ENCODE measurements at places on chromosomes 16 and 17.

DNA sequence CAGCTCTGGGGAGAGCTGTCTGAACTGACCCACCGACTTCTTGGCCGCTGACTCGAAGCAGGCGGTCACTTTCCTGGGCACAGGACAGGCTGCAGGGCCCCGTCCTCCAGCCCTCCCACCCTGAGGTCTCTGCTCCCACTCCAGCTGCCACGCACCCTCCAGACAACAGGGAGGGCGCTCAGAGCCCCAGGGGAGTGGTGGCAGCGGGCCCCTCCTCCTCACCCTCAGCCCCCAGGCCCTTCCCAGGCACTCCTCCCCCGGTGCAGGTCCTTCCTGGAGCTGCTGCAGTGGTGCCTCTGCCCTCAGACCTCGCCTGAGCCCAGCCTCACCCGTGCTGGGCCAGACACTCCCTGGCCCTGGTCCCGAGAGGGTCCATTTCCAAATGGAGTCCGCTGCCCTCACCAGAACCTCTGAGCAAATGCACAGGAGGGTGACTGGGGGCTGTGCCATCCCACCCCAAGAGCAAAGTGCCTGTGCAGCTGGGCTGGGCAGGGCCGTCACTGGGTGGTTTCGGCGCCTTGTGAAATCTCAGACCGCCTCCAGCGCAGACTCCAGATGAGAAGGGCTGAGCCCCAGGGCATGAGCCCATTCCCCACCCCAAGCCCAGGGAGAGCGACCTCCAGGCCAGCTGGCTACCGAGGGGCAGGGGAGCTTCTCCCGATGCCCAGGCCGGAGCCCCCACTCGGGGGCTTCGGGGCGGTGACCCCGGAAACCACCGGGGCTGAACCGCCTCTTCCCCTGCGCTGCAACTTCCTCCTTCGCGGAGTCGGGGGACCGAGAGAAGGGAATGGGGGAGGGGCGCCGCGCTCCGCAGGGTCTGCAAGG, 717 bp downstream of the CYBA start:
- no peak for DNase-seq

GRCh38 chr17:49316889-49317675, 45.0 kb downstream of the ZNF652 start:
- no peak for DNase-seq

- peak; percentile 38 for DNase-seq
Observed at GRCh38 chr16:75236736-75237397, 14.6 kb downstream of the BCAR1 start.

GRCh38 chr17:64073771-64074703, 53.6 kb upstream of the ICAM2 start:
- DNase-seq: no peak

DNA sequence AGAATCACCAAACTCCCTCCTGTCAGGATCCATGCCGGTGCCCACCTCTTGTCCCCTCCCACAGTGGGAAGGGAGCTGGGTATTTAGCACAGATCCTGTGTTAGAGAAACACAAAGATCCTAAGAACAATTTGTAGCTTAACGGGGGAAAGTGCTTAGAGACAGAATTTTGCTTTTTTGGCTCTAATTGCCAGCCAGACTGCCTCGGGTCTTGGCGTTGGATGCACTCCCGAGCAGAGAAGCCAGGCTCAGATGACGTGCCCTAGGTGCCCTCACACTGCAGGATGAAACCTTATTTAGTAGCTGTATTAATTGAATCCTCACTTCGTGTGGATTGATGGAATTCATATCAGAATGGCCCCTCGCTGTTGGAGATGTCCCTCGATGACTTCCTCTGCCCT, 22.5 kb upstream of the MAF start:
- DNase-seq: no peak

DNA sequence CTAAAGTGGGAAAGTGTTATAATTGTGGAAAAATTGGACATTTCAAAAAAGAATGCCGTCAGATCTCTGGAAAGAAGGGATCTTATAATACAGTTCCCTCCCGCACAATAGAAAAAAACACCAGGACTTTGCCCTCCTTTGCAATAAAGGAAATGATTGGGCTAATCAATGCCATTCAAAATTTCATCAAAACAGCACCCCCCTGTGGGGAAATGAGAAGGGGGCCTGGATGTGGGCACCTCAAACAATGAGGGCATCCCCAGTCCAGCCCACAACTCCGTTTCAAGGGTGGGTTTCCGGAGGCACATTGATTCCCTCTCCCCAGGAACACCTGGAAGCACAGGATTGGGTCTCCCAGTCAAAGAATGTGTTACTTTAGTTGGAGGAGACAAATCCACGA, 26.1 kb downstream of the CD300LG start:
- DNase-seq: no peak

- DNase-seq: peak; percentile 52
Observed at GRCh38 chr16:726438-727290, at the start of the genes CCDC78 and HAGHL. Gene CCDC78, minus strand, starts transcription at chr16:726443. Its CDS starts 76 bp downstream, at chr16:726367. Gene HAGHL, plus strand, starts transcription at chr16:727106. Its CDS starts 404 bp downstream, at chr16:727510.
